ENCODE measurements at places on chromosomes 4 and X.
A peak's percentile ranks its signal among the peaks of the same experiment; 100 is the strongest.

GRCh38 chr4:151291485-151291884 is 14.5 kb downstream of the PRSS48 start:
- no peak for DNase-seq

- no peak for DNase-seq
Measured at GRCh38 chr4:138275963-138276621, 33.9 kb upstream of the SLC7A11 start.

DNA sequence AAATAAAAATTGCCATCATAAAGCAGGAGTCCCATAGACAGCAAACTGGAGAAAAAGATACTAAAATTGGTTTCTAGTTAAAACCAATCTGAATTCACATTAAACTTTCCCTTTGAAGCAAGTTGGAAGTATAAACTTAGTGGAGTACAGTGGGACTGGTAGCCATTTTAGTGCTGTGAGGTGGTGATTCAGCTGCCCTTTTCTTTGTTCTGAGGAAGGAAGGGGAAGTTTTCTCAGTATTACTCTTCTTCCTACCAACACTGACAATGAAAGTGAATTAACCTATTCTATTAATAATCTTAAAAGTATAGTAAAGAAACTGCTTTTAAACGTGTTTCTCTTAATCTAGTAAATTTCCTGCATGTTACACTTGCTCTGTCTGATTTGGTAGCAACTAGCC is 36.7 kb downstream of the SLC9A6 start:
- no peak for DNase-seq

GRCh38 chr4:82053396-82053795 is 320.4 kb downstream of the HNRNPD start:
- peak; percentile 38 for DNase-seq

- peak; percentile 53 for DNase-seq
Measured at GRCh38 chrX:40474205-40474626, 106.6 kb upstream of the ATP6AP2 start.

DNA sequence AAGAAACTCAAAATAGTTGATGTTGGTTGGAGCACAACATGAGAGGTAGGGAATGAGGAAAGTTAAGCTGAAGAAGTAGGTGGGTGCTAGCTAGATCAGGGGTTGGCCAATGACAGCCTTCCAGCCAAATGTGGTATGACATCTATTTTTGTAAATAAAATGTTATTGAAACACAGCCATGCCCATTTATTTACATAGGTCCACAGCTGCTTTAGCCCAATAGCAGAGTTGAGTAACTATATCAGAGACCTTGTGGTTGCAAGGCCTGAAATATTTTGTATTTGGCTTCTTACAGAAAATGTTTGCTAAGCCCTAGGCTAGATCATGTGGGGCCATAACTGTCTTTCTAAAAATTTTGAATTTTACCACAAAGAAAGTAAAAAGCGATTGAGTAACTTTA is 234.9 kb upstream of the CTSO start:
- no peak for DNase-seq

DNA sequence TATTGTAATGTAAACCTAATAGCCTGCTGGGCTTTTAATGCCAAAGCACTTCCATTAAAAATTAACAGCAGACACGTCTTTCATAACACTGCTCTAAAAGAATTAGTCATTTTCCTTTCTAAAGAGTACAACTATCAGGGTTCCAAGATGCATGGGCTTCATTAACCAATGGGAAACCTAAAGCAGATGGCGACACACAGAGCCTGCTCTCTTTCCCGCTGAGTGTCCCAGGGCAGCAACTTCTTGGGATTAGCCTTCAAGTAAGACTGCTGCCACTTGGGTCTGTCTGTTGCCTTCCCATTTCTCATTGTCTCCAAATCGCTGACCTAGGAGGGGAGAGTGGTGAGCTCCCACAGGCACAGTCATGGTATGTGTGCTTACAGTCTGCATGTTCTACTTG is 14.0 kb upstream of the PHKA2 start:
- DNase-seq = no peak

- no peak for DNase-seq
Measured at GRCh38 chr4:147492761-147493160, 11.9 kb downstream of the EDNRA start.

DNA sequence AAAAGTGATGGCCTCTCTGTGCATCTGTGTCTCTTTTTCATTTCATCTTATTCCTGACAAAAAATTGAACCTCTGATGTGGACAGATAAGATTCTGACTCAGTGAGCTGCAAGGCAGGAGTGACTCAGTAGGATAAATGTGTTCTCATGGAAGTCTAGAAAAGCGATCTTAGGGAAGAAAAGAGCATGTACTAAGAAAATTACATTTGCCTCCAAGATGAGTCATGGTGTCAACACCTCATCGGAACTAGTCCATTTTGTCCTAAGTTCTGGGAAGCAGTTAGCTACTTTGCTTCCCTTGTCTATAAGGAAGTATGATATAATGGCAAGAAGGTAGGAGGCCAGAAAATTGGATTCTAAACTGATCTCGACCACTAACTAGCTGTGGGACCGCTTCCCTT is 83.5 kb upstream of the AFF2 start:
- DNase-seq = no peak

DNA sequence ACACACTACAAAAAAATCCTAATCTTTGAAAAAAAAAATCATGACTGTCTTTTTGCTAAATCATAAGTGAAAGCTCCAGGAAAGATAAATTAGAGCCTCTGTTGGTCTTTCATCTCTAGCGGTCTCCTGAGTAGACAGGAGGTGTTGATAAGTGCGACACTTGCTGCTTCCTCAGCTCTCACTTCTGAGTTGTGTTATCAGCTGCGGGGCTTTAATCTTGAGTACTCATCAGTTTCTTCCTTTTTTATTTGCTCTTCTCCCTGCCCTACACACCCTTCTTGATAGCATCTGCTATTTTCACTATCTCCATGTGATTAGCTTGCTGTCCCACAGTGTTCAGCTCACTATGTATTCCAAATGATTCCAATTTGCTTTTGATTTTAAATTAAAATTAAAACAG is 1449.2 kb downstream of the C4orf33 start:
- no peak for DNase-seq

GRCh38 chrX:331825-332495 is 13.4 kb upstream of the GTPBP6 start:
- DNase-seq = no peak

- DNase-seq = no peak
Measured at GRCh38 chr4:44670506-44671199, 7.6 kb upstream of the GUF1 start.

- DNase-seq = no peak
Measured at GRCh38 chr4:29538889-29539646, 1181.1 kb upstream of the PCDH7 start.

DNA sequence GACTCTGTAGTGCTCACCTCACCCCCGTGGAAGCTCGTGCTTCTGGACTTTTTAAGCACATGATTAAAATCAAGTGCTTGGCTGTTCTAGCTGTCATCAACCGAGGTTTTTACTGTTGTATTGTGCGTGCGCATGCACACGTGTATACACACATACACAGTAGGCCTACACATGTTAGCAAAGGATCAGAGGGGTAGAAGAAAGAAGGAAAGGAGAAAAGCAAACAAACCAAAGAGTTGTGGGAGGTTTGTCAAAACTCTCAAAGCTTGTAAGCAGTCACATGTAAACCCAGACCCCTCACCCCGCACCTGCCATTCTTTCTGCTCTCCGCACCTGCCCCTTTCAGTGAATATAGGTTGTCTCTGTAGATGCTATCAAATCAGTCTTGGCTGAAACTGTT is 311.8 kb downstream of the HS3ST1 start:
- no peak for DNase-seq

GRCh38 chr4:102808009-102808408 is 19.3 kb downstream of the UBE2D3 start:
- DNase-seq = no peak

- DNase-seq = no peak
Measured at GRCh38 chrX:140508958-140509357, 4.1 kb upstream of the SOX3 start.

- no peak for DNase-seq
Measured at GRCh38 chr4:138455097-138455496, 212.9 kb upstream of the SLC7A11 start.

DNA sequence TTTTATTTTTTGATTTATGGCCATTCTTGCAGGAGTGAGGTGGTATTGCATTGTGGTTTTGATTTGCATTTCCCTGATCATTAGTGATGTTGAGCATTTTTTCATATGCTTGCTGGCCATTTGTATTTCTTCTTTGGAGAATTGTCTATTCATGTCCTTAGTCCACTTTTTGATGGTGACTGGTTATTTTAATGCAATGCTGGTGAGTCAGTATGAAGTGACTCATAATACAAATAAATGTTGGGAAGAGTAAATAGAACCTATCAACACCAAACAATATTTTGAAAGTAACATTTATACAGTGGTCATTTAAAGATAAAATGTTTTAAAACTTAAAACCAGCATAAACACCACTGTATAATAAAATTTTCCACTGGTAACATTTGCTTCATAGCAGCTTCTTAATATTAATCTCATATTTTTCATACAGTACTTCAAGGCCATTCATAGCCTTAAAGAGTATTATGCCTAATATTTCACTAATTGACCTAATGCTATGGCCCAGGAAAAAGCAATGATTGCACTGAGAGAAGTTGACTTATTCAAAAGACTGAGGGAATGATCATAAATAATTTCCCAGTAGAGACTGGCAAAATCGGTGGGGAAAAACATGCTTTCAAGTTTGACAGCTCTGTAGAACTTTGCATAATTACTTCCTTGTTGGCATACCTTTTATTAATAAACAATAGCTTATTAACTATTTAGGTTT is 33.9 kb downstream of the CASK start:
- DNase-seq = no peak

DNA sequence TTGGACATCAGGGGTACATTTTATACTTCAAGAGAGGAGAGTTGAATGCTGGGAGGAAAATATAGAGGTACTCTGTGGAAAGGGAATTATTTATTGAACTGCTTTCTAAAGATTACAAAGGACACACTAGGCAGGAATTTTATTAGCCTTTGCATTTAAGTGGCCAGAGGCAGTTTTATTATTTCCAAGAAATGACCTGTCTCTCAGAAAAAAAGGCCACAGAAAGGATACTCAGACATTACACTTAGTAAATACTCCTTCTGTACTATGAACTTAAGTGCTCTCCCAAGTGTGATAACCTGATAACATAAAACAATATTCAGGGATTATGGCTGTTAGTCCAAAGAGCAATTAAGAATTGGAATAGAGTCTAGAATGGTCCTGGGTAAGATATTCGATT is 7.5 kb downstream of the LRRC66 start:
- no peak for DNase-seq

DNA sequence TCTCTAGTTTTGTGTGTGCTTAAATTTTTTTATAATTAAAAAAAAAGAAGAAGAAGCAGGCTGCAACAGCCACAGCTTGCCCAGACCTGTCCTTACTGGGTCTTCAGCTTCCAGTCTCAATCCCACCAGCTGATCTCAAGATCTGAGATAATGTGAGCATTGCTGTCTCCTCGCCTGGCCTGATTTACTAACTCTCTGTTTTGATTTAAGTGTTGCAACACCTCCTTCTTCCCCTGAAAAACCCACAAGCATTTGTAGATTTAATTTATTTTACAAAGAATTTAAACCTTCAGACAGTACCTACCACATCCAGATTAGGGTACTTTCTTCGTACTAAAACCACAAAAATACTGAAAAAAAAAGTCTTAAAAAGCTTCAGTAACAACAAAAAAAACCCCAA is 38.0 kb downstream of the FAM241A start:
- DNase-seq = no peak

DNA sequence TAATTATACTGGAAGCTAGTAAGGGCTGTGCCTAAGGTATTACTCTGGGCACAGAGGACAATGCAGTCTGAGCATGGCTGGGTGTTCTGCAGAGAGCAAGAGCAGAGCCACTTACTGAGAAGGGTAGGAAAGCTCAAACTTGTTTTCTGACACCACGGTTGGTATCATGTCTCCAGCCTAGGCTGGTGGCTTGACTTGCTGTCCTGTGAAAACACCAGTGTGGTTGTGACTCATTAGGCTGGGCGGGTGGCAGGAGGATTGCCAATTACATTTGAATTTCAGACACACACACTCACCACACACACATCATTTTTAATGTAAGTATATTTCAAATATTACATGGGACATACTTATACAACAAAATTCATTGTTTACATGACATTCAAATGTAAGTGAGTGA is 19.7 kb upstream of the MTM1 start:
- DNase-seq = no peak

DNA sequence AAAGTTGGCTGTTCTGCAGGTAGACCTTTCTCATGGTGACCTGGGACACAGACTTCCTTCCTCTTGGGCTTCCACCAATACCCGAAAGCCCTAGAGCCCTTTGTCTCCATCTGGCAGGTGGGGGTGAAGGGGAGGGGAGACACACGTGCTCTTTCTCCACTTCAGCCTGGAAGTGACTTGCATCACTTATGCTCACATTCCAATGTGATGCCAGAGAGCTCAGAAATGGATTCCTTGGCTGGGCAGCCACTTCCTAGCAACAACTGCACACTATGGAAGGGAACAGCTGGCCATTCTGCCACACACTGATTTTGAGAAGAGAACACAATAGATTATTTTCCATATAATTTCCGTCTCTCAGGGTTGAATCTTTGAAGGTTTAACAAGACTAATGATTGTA is 36.3 kb downstream of the C4orf51 start:
- no peak for DNase-seq

GRCh38 chrX:133950214-133950613 is 35.2 kb downstream of the GPC3 start:
- DNase-seq = no peak

DNA sequence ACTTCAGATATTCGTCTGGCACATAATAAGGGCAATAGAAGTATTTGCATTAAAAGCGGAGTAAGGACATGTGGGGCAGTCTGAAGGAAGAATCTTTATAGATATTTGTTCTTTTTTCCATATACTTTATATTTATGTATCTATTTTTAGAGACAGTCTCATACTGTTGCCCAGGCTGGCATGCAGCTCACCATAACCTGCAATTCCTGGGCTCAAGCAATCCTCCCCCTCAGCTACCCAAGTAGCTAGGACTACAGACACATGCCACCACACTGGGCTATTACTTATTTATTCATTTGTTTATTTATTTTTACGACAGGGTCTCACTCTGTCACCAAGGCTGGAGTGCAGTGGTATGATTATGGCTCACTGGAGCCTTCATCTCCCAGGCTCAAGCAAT is 16.7 kb upstream of the MRPL1 start:
- no peak for DNase-seq

- no peak for DNase-seq
Measured at GRCh38 chr4:102735582-102735981, 25.2 kb downstream of the MANBA start.

GRCh38 chr4:185054886-185055285 is 36.6 kb downstream of the HELT start:
- no peak for DNase-seq
